Left ventricle myocardium inferior (tissue), 1 donor: ENCODE measurements at places on chromosomes 6 and 20. TPM values are rescaled to one million over a fixed set of nuclear protein-coding genes. Genes with fewer than 3 reads are reported as not detected.

GRCh38 chr6:13355043-13355945 is 27.0 kb upstream of the TBC1D7 start:
- H3K27ac ChIP-seq: peak overlapping the region; percentile 49
- H3K4me3 ChIP-seq: no peak overlapping the region
- no peaks in the 10 kb centered on the region for H3K27me3 ChIP-seq
- H3K36me3 ChIP-seq: no peaks in the 10 kb centered on the region
- DNase-seq: no peak

DNA sequence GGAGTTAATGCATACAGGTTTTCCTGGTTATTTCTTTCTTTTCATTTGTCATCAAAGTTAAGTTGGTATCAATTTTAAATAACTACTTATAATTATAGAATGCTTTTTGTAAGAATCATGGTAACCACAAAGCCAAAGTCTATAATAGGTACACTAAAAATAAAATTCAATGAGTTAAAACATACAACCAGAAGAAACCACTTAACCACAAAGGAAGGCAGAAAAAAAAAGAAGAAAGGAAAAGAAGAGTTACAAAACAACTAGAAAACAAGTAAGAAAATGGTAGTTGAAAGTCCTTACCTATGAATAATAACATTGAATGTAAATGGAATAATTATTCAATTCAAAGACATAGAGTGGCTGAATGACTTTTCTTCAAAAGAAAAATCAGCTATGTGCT is 45.6 kb downstream of the THBS2 start:
- H3K4me3 ChIP-seq: no peak overlapping the region
- no peak overlapping the region for H3K27ac ChIP-seq
- peaks cover 7% of the 10 kb centered on the region for H3K27me3 ChIP-seq
- peaks cover 4% of the 10 kb centered on the region for H3K4me1 ChIP-seq

The ECT2L gene
- 1.6 TPM for total RNA-seq

DNA sequence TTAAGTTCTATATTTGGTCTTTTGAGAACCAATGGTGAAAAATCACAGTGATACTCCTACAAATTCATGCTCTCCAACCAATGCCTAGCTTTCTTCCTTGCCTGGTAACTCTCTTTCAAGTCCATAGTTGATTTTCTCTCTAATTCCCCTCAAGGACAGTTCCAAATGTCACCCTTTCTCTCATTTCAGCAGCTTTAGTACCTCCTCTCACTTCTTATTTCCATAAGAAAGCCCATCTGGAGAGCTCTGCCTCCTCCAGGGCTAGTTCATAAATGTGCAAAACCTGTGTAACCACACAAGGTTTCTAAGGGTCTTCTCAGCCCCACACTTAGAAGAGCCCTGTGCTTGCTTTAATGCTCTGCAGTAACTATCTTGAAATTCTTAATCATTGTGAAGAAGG is 155.4 kb upstream of the PLCB4 start:
- H3K27ac ChIP-seq: no peak overlapping the region
- H3K36me3 ChIP-seq: no peaks in the 10 kb centered on the region
- no peaks in the 10 kb centered on the region for H3K27me3 ChIP-seq
- DNase-seq: no peak

The THBS2 gene
- 6.9 TPM for total RNA-seq

The VSX1 gene
- total RNA-seq: 0.33 TPM

DNA sequence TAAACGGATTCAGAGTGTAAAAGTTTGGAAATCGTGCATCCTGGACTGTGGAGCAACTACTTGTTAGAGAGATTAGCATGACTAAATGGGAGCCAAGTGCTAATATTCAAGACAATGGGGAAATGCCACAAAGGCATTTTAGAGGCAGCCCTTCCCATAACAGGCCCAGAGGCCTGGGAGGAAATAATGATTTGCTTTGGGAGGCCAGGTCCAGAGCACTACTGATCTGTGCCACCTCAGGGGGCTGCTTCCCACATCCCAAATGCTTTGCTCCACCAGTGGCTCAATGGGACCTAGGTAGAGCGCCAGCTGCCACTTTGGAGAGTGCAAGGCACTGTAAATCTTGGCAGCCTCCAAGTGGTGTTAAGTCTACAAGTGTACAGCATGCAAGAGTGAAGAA is 91.9 kb upstream of the HSF2 start:
- H3K27ac ChIP-seq: no peak overlapping the region
- H3K4me1 ChIP-seq: no peaks in the 10 kb centered on the region
- H3K36me3 ChIP-seq: no peaks in the 10 kb centered on the region
- no peak overlapping the region for H3K4me3 ChIP-seq
- H3K27me3 ChIP-seq: no peaks in the 10 kb centered on the region

DNA sequence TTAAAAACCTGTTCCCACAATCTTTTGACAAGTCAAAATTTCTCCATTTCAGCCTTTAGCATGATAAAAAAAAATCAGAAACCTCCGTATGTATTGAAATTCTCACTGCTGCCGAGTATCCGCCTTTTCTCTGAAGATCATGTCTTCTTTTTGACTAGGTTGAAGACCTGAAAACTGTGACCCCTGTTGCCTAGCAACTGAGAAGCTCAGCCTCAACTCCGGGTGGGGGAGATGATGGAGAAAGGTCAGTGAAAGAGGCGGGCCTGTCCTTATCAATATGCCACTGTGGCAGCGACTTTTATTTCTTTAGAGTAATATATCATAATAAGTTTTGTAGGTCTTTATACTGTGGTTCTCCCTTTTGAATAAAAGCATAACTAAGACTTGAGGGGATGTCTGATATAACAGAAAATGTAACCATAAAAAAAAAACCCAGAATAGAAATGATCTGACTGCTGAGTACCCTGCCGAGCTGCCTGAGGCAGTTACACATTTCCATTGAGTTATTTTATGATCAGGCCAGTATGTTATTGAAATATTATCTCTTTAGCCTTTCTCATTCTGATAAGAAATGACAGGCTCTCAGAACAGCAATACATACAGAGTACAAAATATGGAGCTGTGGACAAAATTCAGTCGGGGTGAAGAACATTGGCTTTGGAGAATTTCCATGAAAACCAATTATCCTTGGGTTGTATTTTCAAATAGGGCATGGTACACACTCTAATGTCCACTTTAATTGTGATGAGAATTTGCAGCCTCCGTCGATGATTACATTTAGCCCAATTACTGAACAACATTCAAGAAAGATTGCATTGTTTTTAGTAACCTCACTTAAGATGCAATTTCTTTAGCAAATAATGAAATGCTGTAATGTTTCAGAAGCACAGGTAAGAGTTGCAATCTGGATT is 136.7 kb upstream of the EEF1E1 start:
- no peak overlapping the region for H3K4me3 ChIP-seq
- DNase-seq: no peak
- no peaks in the 10 kb centered on the region for H3K4me1 ChIP-seq
